ENCODE measurements at places on chromosomes 2 and 18.

- DNase-seq = no peak
Observed at GRCh38 chr18:14933964-14934363, 186.0 kb downstream of the ANKRD30B start.

DNA sequence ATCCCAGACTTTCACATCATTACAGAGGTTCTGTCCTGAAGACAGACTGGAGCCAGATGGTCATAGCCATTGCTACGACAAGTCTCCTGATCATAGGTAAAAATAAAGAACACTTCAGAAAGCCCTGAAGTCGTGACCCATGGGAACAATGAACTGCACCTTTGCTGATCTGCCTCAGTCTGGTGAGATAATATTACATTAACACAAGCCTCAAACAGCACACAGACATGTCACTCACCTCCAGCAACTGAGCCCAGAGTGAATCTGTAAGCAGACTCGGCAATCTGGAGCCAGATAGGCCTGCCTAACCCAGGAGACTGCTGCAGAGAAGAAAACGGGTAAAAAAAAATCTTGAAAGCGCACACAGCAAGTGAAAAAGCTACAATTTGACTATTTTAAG is 79.2 kb downstream of the SLC25A12 start:
- DNase-seq = no peak

- DNase-seq = no peak
Observed at GRCh38 chr2:1673160-1673944, 71.0 kb downstream of the PXDN start.

DNA sequence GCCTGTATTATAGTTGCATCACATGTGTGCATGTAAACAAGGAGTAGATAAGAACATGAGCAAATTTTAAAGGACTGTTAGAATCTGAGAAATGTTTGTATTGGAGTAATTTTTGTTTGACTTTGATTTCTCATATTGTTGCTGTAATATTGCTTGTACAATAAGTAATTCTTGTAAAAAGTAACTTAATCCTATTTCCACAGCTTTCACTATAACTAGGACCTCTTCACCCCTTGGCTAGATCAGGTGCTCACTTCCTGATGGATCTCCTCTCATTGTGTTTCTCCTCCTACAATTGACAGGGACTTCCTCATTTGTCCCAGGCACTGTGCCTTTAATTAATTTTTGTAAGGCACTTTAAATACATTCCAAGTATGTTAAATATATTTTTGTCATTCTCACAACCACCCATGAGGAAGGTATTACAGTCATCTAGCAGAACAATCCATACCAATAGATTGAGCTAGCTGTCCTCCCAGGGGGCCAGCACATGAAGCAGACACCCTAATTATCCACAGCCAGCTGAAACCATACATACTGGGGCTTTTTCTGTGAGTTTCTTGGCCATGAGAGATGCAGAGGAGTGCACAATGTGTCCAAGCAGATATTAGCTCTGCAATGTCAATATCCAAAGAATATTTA is 359.5 kb upstream of the ACVR2A start:
- no peak for DNase-seq

DNA sequence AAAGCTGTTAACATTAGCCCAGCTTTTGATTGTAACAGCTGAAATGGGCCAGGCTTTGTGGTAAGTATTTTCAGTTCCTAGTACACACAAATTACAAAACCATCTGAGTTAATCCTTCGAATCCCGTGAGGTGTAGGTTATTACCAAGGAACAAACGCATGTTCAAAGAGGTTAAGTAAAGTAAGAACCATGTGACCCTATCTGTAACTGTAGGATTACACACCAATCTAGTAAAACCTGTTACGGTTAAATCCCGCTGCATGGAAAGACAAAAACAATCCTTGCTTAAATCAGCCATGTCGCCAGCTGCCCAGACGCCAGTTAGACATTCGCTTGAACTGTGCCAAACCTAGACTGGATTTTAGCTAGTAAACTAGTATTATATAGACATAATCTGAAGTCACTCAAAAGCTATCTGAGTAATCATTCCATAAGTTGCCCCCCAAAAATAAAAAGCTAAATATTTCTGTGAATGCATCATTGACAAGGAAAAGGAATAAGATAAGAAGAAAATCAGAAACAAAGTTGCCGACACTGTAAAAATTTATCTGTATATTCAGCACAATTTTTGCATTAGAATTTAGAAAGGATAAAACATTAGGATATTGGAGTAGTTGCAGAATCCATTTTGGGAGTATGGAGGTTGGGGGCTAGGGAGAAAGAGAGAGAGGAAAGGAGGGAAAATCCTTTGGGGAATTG is 638.0 kb downstream of the CNTNAP5 start:
- DNase-seq = no peak

GRCh38 chr2:47323822-47324171 is 79.2 kb upstream of the MSH2 start:
- DNase-seq = no peak

DNA sequence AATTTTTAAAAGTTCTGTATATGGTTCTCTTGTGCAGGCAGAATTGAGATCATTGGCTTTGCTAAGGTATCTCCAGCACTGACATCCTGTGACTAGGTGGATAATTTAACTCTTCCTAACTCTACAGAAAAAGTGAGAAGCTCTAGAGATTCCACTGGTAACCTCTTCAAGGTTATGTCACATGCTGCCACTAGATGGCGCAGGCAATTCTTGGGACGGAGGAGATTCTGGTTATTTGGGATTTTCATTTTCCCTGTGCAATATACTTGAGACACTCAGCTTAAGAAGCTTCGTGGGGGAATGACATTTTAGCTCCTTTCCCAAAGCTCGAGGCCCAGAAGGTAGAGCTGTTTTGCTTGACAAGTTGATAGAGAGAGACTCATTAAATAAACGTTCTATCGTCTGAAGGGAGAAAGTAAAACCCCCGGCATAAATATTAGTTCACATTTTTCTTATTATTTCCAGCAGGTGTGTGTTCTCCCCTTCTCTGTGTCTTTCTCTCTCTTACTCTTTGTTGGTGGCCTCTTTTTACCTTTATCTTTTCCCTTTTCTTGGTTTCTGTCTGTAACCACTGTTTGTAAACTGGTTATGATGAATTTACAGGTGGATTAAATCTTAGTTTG is 26.6 kb upstream of the LANCL1 start:
- DNase-seq = peak; percentile 26

- DNase-seq = no peak
Observed at GRCh38 chr2:94993176-94994062, 32.1 kb upstream of the MAL start.

DNA sequence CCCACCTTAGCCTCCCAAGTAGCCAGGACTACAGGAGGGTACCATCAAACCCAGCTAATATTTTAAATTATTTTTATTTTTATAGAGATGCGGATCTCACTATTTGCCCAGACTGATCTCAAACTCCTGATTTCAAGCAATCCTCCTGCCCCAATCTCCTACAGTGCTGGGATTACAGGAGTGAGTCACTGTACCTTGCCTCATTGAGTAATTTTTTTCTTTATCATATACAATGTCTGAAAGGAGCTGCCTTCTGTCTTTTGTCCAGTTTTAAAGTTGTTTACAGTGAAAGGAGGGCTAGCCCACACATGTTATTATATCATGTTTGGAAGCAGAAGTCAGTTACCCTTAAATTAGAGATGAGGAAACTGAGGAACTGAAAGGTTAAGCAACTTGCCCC is 32.5 kb downstream of the PRKRA start:
- no peak for DNase-seq

- DNase-seq = no peak
Observed at GRCh38 chr2:171134624-171135230, 26.0 kb downstream of the TLK1 start.

DNA sequence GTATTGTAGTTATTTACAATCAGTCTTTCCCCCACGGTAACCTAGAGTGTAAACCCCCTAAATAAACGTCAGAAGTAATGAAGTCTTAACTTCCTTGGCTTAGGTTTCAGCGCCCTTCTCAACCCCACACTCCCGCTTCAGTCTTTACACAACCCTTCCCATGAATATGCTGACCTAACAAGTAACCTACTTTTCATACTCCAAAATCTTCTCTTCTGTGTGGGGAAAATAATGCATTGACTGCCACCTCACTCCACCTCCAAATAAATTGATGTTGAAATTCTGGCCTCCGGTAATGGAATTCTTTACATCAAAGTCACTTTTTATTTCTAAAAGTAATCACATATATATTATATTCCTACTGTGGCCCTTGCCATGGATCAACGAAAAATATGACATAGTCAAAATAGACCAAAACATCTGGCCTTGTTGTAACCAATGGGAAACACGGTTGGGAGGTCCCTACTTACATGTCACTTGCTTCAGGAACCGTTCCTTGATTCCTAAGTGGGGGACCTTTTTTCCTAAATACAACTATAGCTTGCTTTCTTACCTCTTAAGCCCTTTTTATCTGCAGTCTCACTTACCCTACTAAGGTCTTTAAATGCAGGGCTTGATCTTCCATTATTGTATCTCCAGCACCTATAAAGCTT is 961 bp downstream of the GEN1 start:
- DNase-seq = no peak

- DNase-seq = peak; percentile 35
Observed at GRCh38 chr2:217291259-217291658, 431.4 kb upstream of the TNP1 start.

GRCh38 chr2:118019821-118020220 is 6.0 kb upstream of the CCDC93 start:
- DNase-seq = no peak

DNA sequence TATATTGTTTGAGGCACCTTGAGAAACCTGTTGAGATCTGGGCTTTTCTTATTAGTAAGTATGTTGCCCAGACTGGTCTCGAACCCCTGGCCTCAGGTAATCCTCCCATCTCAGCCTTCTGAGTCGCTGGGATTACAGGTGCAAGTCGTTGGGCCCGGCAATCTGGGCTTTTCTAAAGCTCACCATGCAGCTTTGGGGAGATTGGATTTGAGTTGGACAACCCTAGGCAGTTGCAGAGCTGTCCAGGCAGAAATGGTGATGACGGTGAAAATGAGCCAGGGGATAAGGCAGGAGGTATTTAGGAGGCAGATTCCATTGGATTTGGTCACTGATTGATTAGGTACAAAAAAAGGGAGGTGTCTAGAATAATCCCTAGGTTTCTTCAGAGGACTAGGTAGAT is 16.2 kb downstream of the NEDD4L start:
- no peak for DNase-seq

- DNase-seq = no peak
Observed at GRCh38 chr2:88591698-88592097, 35.6 kb downstream of the EIF2AK3 start.

All from urothelium cell line (cell line).